GF-D8 (cell line): ENCODE measurements at places on chromosomes 2 and 18.

- no peak for DNase-seq
Observed at GRCh38 chr2:164335947-164336346, 285.3 kb downstream of the GRB14 start.

GRCh38 chr2:55150834-55151233, 81.3 kb downstream of the CLHC1 start:
- no peak for DNase-seq

GRCh38 chr18:13611601-13612195, 114.7 kb downstream of the FAM210A start:
- DNase-seq: peak; percentile 49

DNA sequence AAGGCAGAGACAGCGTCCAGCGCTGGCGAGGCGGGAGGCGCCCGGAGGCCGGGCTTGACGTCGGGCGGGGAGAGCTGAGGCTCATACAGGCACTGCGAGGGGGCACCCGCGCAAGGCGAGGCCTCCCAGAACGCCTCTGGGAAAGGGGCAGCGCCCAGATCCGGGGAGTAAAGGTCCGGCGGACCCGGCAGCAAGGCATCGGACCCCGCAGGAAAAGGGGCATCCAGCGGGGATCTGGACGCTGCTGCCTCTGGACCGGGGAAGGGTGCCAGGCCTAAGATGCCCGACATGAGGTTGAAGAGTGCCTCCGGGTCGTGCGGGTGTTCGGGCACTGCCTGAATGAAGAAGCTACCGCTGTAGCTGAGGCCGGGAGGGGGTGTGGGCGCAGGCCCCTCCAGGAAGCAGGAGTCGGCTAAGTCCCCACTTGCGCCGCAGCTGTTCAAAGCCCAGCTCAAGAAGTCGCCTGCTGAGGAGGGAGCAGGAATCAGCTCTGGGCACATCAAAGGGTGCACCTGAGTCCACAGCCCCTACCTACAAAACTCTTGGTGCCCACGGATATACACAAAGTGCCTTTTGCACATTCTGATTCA, 937 bp downstream of the EGR4 start:
- no peak for DNase-seq

- DNase-seq: no peak
Observed at GRCh38 chr2:177633111-177633510, 240.5 kb downstream of the AGPS start.

GRCh38 chr2:98324181-98324580, 22.1 kb upstream of the CNGA3 start:
- DNase-seq: no peak

DNA sequence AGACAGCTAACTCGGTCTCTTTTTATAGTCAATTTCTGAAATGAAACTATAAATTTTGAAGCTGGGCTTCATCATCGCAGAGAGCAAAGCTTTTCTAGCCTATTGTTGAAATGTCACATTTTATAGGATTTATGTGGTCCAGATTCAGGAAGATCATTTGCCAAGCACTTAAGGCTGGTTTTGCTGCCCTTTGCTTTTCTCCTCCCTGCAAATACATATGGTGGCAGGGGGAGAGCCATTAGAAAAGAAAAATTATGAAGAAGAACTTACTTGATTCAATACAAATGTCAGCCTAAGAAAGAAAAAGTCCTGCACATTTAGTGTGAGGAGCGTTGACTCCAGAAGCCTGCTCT, 206.9 kb upstream of the NRP2 start:
- DNase-seq: no peak
